Mesendoderm (in vitro differentiated cells): ENCODE measurements at places on chromosomes 2 and 18.

DNA sequence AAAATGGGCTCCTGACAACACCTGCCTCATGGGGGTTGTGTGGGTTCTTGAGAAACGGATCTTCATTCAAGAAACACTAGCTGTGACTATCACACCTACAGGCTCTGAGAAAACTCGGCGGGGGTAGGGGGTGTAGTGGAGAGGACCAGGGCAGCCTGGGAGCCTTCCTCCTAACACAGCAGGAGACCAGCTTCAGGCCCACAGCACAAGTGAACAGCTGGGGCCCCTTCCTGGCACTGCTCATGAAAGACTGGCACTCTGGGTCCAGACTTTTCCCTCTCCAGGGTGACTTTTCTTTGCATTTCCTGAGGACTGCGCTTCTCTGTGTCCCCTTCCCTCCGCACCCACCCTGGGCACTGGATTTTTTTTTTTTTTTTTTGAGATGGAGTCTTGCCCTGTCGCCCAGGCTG is 7.2 kb upstream of the SEMA4C start:
- no peak for DNase-seq

DNA sequence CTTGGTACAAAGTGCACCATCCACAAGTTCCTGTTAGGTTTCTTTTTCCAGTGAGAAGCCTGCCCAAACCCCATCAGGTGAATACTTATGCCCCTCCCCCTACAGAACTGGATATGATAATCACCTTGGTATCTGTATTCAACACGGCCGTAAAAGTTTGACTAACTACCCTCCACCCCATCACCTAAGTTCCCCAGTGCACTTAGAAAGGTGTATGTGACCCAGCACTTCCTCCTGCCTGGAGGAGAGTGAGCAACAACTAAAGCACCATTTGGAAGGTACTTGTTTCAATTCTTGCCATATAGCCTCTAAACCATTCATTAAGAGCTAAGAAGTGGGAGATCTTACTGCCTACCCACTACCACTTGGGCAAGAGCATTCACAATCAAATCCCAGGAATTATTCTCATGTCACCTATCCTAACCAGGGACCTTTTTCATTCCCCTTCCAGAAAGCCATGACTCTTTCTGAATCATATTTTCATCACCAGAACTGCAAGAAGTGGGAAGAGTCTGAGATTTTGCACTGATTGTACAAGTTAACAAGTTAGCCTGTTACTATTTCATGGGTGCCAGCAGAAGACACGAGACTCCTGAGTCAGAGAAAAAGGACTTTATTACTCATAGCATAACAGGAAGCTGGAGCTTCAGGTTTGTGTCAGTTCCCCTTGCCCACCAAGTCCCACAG is 53.5 kb upstream of the NDUFV2 start:
- DNase-seq: no peak

- DNase-seq: peak; percentile 48
These were observed 291.3 kb upstream of the REG3G start for GRCh38 chr2:78734221-78734620.

GRCh38 chr18:28158083-28158581 is 18.8 kb downstream of the CDH2 start:
- DNase-seq: no peak

DNA sequence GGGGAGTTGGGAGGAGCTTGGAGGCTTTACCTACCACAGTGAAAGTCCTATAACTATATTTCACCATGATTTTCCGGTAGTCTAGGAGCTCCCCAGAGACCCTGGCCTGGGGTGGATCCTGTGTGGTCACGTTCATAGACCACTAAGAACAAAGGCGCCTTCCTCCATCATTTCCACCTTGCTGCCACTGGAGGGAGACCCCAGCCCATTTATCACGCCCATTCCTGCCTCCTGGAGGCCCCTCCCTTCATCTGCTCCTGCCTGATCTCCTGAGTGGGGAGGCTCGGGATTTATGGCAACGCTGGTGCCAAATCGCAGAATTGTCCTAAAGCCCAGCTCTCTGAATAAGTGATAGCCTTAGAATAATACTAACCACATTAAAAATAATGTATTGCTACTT is 507.6 kb upstream of the SPHKAP start:
- peak; percentile 83 for DNase-seq

DNA sequence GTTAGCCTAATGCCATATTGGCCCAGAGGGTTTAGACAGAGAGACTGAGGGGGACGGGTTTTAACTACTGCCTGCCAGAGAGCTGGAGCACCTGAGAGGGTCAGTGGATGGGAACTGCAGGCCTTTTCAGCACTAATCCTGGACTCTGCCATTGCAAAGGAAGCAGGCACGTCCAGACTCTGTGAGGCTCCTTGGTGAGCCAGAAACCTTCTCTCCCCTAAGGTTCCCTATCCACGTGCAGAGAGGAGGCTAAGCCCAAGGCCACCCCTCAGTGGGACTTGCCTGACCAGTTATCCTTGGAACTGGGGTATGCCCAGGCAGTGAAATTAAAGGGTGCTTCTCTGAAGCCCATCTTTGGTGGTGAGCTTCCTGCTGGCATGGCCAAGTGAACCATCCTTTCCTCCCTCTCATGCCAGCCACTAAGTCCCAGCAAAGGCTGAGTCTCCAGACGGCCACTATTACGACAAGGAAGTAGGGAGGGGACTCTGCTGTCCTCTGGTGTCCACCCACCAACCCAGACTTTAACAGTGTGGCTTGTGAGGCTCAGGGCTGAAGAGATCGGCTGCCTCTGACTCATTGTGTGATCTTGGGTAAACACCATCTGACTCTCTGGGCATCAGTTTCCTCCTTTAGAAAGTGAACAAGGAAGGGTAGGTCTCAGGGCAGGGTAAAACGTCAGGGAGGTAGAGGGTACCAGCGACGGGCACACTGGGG is 3.9 kb upstream of the MLPH start:
- DNase-seq: no peak
